ENCODE measurements at places on chromosomes 7 and 10.

- DNase-seq: no peak
Observed at GRCh38 chr10:112304267-112304859, 21.2 kb downstream of the TECTB start.

DNA sequence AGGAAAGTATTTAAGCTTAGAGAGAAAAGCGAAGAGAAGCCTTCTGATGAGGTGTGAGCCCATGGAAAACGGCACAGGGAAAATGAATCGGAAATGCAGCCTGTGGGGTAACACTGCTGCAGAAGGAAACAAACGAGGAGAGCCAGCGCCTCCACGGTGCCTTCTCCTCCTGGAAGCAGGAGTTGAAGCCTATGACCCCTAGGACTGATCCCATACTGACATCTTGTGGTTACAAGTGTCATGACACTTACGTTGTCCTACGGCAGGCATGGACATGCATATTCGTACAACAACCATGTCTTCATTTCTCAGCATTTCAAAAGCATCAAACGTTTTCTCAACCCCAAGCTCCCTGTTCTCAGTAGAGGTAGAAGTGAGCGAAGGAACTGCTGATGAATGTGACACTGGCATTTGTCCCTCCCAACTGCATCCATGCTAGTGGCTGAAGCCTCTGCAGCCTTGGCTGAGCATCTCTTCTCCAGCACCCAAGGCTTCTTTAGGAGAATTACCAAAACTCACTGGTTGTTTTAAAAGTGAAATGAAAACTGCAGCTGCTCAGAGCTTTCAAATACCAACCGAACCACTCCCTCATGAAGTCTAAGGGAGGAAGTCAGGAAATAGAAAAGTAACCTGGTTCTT lies 160.2 kb downstream of the JAZF1 start:
- no peak for DNase-seq

- DNase-seq: no peak
Observed at GRCh38 chr7:38229884-38230642, 43.4 kb downstream of the TARP start.

DNA sequence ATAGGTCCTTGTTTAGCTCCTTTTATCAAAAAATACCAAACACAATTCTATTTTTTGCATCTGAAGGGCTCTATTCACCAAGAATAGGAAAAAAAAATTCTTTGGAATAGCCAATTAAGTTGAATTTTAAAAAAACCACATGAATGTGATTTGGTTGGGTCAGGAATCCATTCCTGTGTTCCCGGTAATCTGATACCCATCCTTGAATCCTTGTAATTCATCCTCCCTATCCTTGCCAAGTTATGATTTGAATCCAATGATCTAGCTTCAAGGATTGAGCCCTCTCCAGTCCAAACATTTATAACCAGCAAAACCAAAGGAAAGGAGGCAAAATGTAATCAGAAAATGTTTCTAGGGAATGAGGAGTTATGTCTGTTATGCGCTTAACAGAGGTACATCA lies 86.6 kb downstream of the CFAP58 start:
- no peak for DNase-seq

GRCh38 chr10:93180482-93180931 lies 106.8 kb downstream of the CYP26A1 start:
- DNase-seq: no peak

DNA sequence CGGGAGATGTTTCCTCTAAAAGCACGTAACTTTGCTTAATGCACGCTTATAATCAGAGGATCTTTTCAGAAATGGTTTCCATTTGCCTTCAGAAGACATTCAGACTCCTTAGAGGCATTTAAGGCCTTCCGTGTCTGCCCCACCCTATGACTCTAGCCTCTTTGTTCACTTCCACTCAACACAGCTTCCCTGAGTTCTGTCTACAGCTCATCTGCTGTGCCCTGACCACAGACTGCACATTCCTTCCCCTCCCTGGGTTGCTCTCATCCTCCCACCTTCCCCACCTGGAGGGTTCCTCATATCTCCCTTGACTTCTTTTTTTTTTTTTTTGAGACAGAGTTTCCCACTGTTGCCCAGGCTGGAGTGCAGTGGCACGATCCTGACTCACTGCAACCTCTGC lies 16.6 kb downstream of the FBH1 start:
- no peak for DNase-seq

DNA sequence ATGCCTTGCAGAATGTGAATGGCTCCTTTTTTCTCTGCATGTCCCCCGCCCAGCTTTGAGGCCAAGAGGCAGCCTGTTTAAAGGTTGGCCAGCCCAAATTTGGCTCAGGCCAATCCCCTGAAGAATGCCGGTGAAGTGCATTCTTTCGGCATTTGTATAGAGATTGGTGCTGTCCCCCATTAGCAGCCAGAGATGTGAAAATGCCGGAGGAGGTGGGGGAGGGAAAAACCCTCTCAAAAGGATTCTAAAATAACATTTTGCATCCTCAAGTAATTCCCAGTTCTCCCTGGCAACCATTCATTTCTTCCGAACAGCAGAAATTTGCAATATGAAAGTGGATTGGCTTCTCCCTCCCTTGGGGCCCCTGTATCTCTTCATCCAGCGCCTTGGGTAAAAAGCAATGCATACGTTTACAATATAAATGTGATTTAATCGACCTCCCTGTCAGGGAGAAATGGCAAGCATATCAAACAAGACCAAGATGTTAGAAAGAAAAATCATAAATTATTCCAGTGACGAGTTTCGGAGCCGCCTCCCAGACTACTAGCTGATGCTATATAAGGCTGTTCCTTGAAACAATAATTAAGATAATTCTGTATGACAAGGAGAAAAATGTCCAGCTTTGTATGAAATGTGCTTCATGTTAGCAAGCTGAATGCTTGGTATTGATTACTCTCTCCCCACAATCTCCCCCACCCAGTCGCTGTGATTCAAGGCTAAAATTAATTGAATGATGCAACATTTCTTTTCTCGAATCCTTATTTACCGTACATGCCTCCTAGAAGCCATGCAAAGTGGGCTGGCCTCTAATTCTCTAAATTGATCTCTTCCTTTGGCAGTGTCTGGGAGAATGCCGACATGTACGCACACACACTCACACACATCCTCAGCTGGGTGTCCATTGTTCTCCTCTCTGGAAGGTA lies 323.7 kb downstream of the RPS24 start:
- no peak for DNase-seq

Measured in stimulated activated CD4-positive, alpha-beta T cell treated with anti-CD3 and anti-CD28 coated beads, Interleukin-1b, Interleukin-23, amount 100 ng/mL, for 24 hours (primary cell).